Stimulated activated CD4-positive, alpha-beta T cell treated with anti-CD3 and anti-CD28 coated beads, Interleukin-15, amount 100 ng/mL, for 24 hours (primary cell): ENCODE measurements at places on chromosomes 6 and 20.

GRCh38 chr6:161745594-161746141 is 471.8 kb upstream of the AGPAT4 start:
- no peak for DNase-seq

GRCh38 chr20:45968801-45969711 is 2.9 kb downstream of the ZNF335 start:
- DNase-seq, result no peak

GRCh38 chr6:84847390-84848160 is 83.2 kb upstream of the TBX18 start:
- DNase-seq, result no peak

DNA sequence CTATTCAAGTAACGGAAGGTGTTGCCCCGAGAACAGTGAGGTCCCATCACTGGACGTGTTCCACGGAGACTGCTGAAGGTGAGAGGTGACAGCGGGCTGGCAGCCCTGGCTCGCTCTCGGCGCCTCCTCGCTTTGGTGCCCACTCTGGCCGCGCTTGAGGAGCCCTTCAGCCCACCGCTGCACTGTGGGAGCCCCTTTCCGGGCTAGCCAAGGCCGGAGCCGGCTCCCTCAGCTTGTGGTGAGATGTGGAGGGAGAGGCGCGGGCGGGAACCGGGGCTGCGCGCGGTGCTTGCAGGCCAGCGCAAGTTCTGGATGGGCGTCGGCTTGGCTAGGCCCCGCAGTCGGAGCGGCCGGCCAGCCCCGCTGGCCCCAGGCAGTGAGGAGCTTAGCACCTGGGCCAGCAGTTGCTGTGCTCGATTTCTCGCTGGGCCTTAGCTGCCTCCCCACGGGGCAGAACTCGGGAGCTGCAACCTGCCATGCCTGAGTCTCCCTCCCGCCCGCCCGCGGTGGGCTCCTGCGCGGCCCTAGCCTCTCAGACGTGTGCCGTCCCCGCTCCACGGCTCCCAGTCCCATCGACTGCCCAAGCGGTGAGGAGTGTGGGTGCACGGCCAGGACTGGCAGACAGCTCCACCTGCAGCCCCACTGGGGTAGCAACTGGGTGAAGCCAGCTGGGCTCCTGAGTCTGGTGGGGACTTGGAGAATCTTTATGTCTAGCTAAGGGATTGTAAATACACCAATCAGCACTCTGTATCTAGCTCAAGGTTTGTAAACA is 77.6 kb downstream of the RNF182 start:
- DNase-seq, result no peak

GRCh38 chr20:24998121-24998520 is 5.6 kb upstream of the APMAP start:
- DNase-seq, result no peak

GRCh38 chr6:34556031-34556471 is at the start of gene SPDEF:
Gene SPDEF, minus strand, starts transcription at chr6:34556329. Its CDS starts 11,874 bp downstream, at chr6:34544455.
- DNase-seq, result no peak

DNA sequence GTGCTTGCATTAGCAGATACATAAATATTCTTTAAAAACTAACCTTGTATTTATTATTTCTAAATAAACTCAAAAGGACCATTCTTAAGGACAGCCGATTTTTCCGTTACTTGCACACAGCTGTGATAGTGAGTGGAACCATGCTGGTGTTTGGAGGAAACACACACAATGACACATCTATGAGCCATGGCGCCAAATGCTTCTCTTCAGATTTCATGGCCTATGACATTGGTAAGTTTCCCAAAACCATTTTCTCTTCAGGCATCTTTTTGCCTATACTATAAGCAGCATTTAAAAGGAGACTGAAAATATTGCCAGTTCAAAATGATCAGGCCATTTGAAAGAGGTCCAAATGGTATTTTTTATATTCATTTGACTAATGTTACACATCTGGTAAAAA is 92.3 kb downstream of the ATRN start:
- DNase-seq, result no peak
